ENCODE measurements at places on chromosomes 12 and 14.

- no peak for DNase-seq
Measured at GRCh38 chr14:52678591-52678990, 16.8 kb downstream of the ERO1A start.

- DNase-seq, result no peak
Measured at GRCh38 chr14:32697704-32698103, 241.0 kb upstream of the NPAS3 start.

DNA sequence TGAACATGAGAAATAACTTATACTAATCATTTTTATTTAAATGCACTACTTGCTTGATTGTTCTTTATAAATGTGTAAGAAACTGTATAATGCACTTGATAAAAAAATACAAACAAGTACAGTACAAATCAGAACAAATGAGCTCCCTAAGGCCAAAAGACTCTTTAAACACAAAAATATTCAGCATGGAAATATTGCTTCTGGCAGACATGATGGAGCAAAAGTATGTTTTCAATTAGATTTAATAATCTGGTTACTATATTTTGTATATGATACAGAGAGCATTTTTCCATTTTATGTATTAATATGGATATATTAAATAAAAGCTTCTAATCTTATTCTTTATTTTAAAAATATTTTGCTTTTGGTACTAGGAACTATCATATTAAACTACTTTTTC is 800.2 kb upstream of the LRFN5 start:
- DNase-seq, result no peak

DNA sequence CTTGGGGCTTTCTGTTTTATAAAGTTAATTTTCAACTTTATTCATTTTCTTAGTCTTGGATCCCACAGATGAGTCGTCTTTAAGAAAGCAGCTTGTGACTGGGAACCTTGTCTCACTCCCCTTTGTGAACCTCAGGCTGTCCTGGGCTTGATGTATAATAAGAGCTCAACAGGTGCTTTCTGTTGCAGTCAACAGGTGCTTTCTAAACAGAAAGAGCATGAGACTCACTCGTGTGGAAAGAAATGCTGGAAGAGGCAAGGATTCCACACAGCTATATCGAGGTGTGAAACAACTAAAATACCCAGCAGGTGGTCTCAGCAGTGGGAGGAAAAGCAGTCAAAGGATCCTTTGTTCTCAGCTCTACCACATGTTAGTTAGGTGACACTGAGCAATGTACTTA is 398.9 kb downstream of the EGLN3 start:
- no peak for DNase-seq

GRCh38 chr12:29333178-29333577 is 47.8 kb downstream of the ERGIC2 start:
- no peak for DNase-seq

DNA sequence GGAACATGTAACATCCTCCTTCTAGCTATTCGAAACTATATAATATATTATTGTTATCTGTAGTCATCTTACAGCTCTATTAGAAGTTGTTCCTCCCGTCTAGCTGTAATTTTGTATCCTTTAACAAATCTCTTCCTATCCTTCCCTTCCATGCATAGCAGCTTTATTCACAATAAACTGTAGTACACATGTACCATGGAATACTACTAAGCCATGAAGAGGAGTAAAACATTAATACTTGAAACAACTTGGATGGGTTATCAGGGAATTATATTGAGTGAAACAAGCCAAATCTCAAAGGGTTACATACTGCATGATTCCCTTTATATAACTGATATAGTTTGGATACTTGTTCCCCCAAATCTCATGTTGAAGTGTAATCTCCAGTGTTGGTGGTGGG is 33.9 kb upstream of the STK38L start:
- no peak for DNase-seq

GRCh38 chr12:31574803-31575575 is 15.9 kb downstream of the DENND5B start:
- no peak for DNase-seq

All from GM04504 (cell line).